A549 treated with Mapracorat at 1 μM for 4 hours (cell line): ENCODE measurements at places on chromosomes 2 and 18. TPM values are rescaled to one million over a fixed set of nuclear protein-coding genes. Genes with fewer than 3 reads are reported as not detected.

The PID1 gene
- 3.7 to 4.4 TPM (median 4.0 TPM) in 5 replicates for total RNA-seq

The CNDP1 gene
- not detected in 5 replicates for total RNA-seq

The CRYBA2 gene
- total RNA-seq, result not detected in 5 replicates

The C2orf42 gene
- total RNA-seq, result 5.5 to 8.9 TPM (median 7.5 TPM) in 5 replicates

The ITPRIPL1 gene
- not detected in 5 replicates for total RNA-seq

The CCDC85A gene
- total RNA-seq, result 0.22 to 0.27 TPM (median 0.24 TPM) in 5 replicates

The TXNDC2 gene
- 0.06 to 0.45 TPM (median 0.19 TPM) in 5 replicates for total RNA-seq

The SNTG2 gene
- total RNA-seq, result not detected in 5 replicates

The GMPPA gene
- total RNA-seq, result 33.9 to 37.6 TPM (median 36.5 TPM) in 5 replicates

The SYT4 gene
- total RNA-seq, result not detected in 5 replicates

The ASAP2 gene
- 34.9 to 48.5 TPM (median 45.5 TPM) in 5 replicates for total RNA-seq

The MTERF4 gene
- 20.6 to 29.8 TPM (median 25.1 TPM) in 5 replicates for total RNA-seq

The NRP2 gene
- 85.8 to 152 TPM (median 139 TPM) in 5 replicates for total RNA-seq

The CPO gene
- total RNA-seq, result 0.11 to 0.13 TPM in 2 of 5 replicates, not detected in the others

The KIAA2012 gene
- total RNA-seq, result not detected in 5 replicates

The CRACDL gene
- 2.5 to 3.8 TPM (median 2.8 TPM) in 5 replicates for total RNA-seq

The TMBIM1 gene
- total RNA-seq, result 126 to 143 TPM (median 133 TPM) in 5 replicates

The CSRNP3 gene
- total RNA-seq, result not detected in 5 replicates

The CABLES1 gene
- 13.0 to 14.8 TPM (median 13.5 TPM) in 5 replicates for total RNA-seq

The SS18 gene
- total RNA-seq, result 44.5 to 56.4 TPM (median 53.0 TPM) in 5 replicates

The TRABD2A gene
- 10.3 to 14.7 TPM (median 12.5 TPM) in 5 replicates for total RNA-seq

The NOSTRIN gene
- total RNA-seq, result 1.8 to 3.1 TPM (median 2.2 TPM) in 5 replicates

The ABCG8 gene
- total RNA-seq, result not detected in 5 replicates

The MC4R gene
- total RNA-seq, result not detected in 5 replicates

The STAT4 gene
- total RNA-seq, result 3.0 to 4.5 TPM (median 4.1 TPM) in 5 replicates

The SNORC gene
- 4.7 to 14.3 TPM (median 11.0 TPM) in 5 replicates for total RNA-seq

The STARD7 gene
- 88.4 to 92.9 TPM (median 88.9 TPM) in 5 replicates for total RNA-seq

The HOXD4 gene
- 0.27 to 0.67 TPM (median 0.50 TPM) in 5 replicates for total RNA-seq

The PDE11A gene
- total RNA-seq, result 0.21 to 0.40 TPM (median 0.38 TPM) in 5 replicates

The REEP1 gene
- total RNA-seq, result 0.88 to 1.3 TPM (median 1.2 TPM) in 5 replicates

The MOCOS gene
- 2.6 to 3.0 TPM (median 2.7 TPM) in 5 replicates for total RNA-seq

The C2orf68 gene
- total RNA-seq, result 21.8 to 28.5 TPM (median 26.7 TPM) in 5 replicates

The KHK gene
- total RNA-seq, result 7.6 to 10.4 TPM (median 10.2 TPM) in 5 replicates

The TUBB6 gene
- 193 to 216 TPM (median 207 TPM) in 5 replicates for total RNA-seq

The LONRF2 gene
- 1.7 to 3.0 TPM (median 2.6 TPM) in 5 replicates for total RNA-seq

The DUSP2 gene
- total RNA-seq, result 0.41 to 0.67 TPM (median 0.44 TPM) in 5 replicates

The APLF gene
- total RNA-seq, result 0.64 to 0.87 TPM (median 0.80 TPM) in 5 replicates

The KCNE4 gene
- 0.43 to 0.56 TPM (median 0.50 TPM) in 5 replicates for total RNA-seq

The AMER3 gene
- total RNA-seq, result not detected in 5 replicates

The TGFA gene
- total RNA-seq, result 4.7 to 5.5 TPM (median 4.9 TPM) in 5 replicates
